ENCODE measurements at places on chromosomes 7 and 10.

- DNase-seq: no peak
Observed at GRCh38 chr7:50303335-50304128, 984 bp upstream of the IKZF1 start.

DNA sequence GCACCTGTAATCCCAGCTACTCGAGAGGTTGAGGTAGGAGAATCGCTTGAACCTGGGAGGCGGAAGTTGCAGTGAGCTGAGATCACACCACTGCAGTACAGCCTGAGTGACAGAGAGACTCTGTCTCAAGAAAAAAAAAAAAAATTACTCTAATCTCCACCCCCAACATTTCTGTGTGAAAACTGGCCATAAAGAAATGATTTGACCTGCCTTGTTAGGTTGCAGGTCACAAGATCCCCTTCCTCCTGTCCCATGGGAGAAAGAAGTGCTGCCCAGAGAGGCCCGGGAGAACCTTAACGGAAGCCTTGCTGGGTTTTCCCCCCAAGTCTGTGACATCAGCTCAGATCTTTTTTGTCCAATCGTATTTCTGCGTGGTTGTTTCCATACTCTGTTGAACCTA lies 8.7 kb upstream of the CALHM1 start:
- DNase-seq: no peak

DNA sequence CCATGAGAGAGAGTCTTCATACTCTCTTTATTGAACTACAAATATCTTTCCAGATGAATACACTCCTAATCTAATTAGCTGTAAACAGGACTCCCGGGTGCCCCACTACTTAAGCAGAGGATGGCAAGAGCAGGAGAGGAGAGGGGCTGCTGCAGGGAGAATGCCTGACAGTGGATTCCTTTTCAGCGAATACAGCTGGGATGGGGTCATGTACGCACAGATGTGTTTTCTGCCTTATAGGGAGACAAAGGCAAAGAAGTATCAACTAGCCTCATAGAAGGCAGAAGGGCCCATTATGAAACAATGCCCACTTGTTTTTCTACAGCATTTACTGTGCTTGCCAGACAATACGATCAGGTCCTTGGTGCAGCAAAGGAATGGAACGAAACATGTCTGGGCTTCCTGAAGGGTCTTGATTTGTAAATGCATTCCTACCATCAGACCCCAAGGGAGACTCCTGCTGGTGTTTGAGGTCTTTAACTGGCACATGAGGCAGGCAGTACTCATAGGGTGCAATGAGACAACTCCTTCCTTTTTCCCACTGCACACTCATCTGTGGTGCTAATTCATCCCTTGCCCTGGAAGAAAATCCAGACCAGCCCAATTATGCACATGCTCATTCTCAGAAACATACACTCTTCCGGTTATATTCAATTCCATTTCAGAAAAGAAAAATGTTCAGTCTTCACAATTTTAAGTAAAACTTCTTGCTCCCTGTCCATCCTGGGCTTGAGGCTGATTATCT lies 117.1 kb downstream of the AOAH start:
- peak; percentile 41 for DNase-seq

GRCh38 chr7:69598081-69598486 lies at the start of gene AUTS2:
Gene AUTS2, plus strand, starts transcription at chr7:69598475. Its CDS starts 1,179 bp downstream, at chr7:69599654.
- peak; percentile 74 for DNase-seq

- DNase-seq: no peak
Observed at GRCh38 chr7:127819975-127820731, 168.2 kb downstream of the SND1 start.

GRCh38 chr7:152931633-152932032 lies 172.1 kb downstream of the ACTR3B start:
- DNase-seq: no peak

GRCh38 chr10:131571346-131571745 lies 259.8 kb upstream of the TCERG1L start:
- no peak for DNase-seq

GRCh38 chr7:84701524-84702306 lies 485.1 kb downstream of the SEMA3D start:
- DNase-seq: no peak

DNA sequence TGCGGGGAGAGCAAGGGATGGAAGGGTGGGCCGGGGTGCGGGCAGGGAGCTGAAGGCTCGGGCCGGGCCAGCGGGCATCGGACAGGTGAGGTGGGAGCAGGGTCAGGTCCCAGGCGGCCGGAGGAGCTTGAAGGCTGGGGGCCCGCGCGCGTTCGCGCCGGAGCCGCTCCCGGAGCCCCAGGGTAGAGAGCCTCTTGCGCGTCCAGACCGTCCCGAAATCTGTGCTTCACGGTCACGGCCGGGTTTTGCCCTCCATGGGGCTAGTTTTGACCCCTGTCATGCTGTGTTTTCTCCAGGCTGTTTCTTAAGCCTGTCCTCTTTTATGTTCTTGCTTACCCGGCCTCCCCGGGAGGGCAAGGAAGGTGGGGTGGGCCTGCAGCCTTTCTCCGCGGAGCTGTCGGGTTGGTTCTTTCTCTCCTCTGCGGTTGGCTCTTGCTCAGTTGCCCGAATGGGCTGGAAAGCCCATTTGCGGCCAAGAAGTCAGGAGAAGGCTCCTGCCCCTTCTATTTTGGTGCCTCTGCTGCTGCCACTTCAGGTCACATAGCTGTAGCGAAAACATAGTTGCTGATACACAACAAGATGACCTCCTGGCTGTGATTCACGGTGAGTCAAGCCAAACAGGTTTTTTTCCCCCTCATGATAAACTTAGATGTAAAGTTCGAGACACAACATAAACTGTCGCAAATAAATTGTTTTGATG lies 650 bp downstream of the UBE2D1 start:
- peak; percentile 41 for DNase-seq

GRCh38 chr10:131733596-131733995 lies 167.2 kb upstream of the PPP2R2D start:
- DNase-seq: no peak

DNA sequence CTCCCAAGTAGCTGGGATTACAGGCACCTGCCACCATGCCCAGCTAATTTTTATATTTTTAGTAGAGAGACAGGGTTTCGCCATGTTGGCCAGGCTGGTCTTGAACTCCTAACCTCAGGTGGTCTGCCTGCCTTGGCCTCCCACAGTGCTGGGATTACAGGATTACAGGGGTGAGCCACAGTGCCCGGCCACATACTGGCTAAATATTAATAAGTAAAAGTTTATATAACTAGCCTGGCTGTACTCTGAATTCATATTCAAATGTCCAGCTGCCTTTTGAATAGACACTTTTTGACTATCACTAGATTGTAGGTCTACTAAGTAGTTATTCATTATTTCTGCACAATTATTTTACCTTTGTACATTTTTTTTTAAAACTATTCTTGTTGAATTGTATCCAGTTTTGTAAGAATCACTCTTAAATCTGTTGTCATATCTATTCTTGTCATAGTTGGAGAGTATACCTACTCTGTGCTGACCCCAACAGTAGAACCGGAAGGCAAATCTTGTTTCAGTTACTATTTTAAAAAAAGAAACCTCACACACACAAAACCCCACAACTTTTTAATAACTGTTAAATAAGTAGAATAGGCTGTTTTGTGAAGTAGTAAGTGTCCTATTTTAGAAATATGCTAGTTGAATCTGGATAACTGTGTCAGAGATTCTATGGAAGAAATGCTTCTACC lies 29.6 kb downstream of the MINPP1 start:
- DNase-seq: no peak

- no peak for DNase-seq
Observed at GRCh38 chr10:52446391-52446790, 132.3 kb downstream of the DKK1 start.

DNA sequence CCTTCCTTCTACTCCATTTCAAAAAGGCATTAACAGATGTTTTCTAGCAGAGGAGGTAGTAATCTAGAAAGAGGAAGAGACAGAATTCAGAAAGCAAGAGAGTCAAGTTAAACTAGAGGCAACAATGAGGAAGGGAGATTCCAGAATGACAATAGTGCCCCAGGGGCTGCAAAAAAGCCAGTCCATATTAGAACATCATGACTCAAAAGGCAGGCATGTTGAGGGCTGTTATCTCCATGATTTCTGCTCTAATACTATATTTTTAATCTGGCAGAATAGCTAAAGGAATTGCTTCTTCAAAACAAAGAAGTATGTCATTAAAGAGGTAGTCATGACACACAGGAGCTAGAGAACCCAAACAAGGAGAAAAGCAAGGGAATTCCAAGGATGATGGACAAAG lies 599.6 kb downstream of the INHBA start:
- DNase-seq: no peak

- DNase-seq: peak; percentile 50
Observed at GRCh38 chr10:132575320-132576201, 38.0 kb downstream of the INPP5A start.

DNA sequence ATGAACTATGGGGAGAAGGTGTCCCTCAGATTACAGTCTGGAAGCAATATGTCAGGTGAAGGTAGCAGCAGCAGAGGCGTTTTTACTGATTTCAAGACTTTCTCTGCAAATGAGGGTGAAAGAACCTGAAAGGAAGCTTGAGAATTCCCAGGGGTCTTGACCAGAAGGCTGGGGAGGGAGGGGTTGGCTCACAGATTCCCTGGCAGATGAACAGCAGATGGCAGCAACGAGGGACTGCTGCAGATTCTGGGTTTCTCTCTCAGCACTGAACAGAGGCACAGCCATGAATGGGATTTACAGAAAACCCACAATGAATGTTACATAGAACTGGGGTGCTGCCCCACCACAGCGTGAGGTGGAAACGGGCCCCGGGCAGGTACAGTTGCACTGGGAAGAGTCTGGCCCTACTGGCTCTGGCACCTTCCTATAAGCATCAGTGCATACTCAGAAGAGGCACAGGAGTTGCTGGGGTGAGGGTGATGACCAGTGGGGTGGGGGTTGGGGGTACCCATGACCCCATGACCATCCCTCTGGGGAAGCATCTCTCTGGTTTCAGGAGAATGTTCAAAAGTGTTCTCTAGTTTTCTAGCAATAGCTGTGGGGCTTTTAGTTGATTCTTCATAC lies 317.8 kb downstream of the SH2D4B start:
- peak; percentile 3 for DNase-seq

DNA sequence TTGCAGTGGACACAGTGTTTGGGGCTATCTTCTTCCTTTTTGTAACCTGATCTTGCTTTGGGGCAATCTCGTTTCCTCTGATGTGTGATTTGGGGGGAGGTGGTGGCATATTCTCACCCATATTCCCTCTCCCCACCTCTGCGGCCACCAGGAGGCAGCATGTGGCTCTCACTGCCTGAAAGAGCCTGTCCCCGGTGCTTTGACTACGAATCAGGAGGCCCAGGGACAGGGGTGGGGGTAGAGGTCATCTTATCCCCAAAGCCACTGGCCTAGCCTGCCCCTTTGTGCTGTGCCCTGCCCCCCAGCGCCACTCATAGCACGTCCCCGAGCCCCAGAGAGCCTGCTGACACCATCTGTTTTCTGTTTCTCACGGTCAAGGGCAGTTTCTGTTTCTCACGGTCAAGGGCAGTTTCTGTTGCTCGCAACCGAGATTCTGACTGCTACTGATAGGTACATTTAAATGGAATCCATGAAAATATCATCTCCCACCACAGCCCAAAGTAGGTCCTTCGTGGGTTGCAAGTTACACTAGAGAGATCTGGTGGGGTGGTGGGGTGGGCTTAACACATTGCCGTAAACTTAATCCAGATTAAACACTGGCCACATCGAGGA lies 28.2 kb downstream of the PHYH start:
- peak; percentile 27 for DNase-seq
